ENCODE measurements at places on chromosomes 3 and 15. TPM values are rescaled to one million over a fixed set of nuclear protein-coding genes. Genes with fewer than 3 reads are reported as not detected.

Gene SLITRK3
- total RNA-seq, result not detected

Gene SEMA3F
- total RNA-seq, result 6.7 TPM

DNA sequence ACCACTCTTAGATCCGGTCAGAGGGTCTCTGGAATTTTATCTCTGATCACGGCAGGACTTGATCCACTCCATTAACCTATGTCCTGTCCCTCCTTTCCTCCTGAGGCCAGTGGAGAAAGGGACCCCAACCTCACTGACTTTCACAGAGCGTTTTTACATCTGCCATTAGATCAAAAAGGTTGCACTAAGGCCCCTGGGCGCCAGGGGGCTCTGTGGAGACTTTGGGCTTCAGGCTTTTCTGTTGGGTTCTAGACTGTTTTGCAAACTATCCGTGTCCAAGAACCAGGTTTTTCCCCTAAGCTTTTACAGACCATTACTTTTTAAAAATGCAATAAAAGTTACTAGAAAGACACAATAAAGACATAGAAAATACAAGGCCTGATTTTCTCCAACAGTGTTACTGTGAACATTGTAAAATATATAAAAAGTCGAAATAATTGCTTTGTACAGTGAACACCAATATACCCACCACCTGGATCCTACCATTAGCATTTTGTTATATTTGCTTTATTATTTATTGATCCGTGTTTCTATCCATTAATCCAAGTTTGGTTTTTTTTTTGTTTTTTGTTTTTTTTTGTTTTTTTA, 159.7 kb downstream of the POLR2M start:
- peak; percentile 46 for DNase-seq

Gene GNAI2
- 121 TPM for total RNA-seq

Gene LRRC49
- total RNA-seq, result 113 TPM

GRCh38 chr3:179324270-179324754, 1.5 kb downstream of the ZNF639 start:
- no peak for DNase-seq

DNA sequence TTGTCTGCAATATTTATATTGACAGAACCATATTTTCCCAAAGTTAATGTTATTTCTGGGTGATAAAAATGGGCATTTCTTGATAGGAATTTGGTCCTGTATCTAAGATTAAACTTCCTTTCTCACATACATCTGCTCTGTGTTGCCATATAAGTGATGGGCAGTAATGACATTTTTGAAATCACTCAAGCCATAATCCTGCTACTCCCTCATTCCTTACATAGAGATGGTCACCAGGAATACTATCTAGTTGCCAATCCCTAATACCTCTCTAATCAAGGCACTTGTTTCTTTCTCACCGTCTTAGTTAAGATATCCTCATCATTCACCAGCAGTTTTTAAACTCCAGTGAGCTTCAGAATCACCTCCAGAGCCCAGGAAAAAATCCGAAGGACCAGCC, 68.4 kb downstream of the FSIP1 start:
- DNase-seq, result no peak

- DNase-seq, result peak; percentile 33
Measured at GRCh38 chr3:36907911-36908646, 36.8 kb downstream of the TRANK1 start.

Gene ZNF660
- 2.5 TPM for total RNA-seq

DNA sequence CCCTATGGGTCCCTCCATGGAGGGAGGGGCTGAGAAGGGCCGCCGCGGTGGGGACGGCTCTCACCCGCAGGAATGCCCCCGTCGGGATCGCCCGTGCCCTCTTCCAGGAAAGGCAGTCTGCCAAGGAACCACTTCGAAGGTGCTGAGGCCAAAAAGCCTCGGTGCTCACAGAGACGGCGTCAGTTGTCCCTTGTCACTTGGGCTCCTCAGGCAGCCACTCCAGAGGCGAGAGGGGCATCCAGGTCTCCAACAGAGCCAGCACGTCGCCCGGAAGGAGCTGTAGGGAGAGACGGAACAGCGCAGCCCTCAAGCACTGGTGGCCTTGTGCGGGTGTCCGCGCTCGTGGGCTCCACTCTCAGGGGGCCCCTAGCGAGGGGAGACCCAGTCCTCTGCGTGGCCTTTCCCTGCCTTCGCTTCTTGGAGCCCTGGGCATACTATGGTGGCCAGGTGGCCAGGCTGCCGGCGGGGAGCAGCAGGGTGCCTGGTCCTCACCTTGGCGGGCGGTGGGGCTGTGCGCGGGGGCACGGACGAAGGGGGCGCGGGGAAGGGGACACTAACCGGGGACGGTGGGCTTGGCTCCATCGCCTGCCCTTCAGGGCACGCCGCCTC, 994 bp downstream of the MESP1 start:
- no peak for DNase-seq

Gene IGF2BP2
- 15.6 TPM for total RNA-seq

Gene IL17RD
- total RNA-seq, result 6.9 TPM

- no peak for DNase-seq
Measured at GRCh38 chr3:101687142-101687931, 819 bp upstream of the RPL24 start.

DNA sequence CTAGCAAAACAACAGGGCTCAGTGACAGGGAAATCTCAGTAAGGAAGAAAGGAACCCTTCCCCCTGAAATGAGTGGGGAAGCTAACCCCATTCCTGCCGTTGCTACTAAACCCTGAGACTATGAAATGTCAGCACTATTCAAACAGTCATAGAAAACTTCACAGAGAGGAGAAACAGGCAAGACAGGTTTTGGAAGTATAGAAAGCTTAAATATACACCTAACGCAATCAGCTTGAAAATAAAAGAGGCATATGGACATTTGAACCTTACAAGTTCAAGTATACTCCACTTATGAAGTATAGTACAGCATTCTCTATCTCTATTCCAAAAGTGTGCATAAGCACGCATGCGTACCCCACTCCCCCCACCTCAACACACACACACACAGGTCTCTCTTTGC, 17.6 kb upstream of the FRMD4B start:
- DNase-seq, result no peak

DNA sequence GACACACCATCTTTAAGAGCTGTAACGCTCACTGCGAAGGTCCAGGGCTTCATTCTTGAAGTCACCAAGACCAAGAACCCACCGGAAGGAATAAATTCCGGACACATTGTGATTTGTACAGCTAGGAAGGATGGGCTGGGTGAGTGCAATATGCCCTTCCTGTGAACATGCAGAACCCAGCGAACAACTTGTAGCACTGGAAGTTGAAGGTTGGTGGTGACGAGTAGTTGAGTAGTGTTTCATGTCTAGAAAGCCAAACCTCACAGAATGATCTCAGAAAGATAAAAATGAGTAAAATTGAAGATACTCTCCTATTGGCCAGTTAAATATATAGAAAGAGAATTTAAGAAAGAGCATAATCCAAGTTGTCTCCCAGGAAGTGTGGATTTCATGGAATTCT, 462.2 kb upstream of the CFAP20DC start:
- DNase-seq, result no peak

DNA sequence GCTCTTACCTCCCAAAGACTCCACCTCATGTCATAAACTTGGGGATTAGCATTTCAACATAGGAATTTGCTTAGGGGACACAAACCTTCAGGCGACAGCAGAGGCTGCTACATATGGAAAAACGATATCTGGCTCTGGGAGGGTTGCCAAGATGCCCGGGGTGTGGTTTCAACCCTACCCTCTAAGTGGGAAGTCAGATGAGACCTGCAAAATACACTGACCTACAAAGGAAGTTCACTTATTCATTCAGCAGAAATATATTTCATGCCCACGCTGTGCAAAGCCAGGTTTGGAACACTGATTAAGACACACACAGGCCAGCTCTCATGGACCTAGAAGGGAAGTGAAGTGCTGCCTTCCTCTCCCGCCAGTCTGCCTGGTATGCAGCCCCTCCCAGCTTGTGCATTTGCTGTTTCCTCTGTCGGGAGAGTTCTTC, 239.3 kb downstream of the FEZF2 start:
- peak; percentile 53 for DNase-seq

DNA sequence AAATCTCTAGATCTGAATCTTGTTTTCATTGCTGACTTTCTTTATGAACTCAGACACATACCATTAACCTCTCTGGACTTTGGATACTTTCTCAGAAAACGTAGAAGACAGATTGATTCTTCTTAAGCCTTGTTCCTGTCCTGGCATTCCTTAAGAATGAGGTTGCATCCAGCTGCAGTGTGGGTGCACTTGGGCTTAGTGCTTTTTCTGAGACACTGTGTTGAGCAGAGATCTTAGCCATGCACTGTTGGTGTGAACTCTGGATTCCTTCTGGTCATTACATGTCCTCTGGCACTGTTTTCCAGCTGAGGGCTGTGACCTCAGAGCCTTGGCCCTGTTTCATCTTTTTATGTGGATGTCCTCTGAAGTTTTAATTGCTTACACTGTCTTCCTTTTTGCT, 428.3 kb downstream of the CNTN4 start:
- DNase-seq, result no peak

- no peak for DNase-seq
Measured at GRCh38 chr3:177554895-177555759, 357.8 kb upstream of the TBL1XR1 start.

GRCh38 chr3:136476280-136476679, 226.1 kb downstream of the PCCB start:
- no peak for DNase-seq

- DNase-seq, result no peak
Measured at GRCh38 chr15:41568350-41569017, 9.5 kb downstream of the TYRO3 start.

DNA sequence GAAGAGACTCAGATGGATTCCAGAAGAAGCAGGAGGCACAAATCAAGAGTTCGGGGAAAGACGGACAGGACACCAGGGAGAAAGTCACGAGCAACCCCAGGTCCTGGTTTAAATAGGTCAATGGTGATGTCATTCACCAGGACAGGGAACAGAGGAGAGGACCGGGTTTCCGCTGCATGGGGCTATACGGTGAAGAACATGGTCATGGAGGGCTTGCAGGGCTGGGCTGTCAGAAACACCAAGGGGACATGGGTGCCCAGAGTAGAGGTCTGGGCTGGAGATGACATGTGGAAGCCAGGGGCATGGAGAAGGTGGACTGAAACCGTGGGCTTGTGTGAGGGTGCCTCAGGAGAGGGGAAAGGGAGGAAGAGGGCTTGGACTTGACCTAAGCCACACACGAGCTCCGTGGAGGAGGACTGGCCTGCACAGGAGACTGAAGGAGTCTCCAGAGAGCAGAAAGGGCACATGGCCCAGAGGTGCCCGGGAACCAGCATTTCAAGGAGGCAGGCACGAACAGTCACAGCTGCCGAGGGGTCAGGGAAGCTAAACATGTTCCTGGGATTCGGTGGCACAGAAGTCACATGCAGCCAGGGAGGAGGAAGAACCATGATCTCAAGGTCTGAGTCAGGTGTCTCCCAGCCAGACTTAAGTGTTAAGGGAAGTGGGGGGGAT, 54.2 kb upstream of the RPL32 start:
- DNase-seq, result no peak

DNA sequence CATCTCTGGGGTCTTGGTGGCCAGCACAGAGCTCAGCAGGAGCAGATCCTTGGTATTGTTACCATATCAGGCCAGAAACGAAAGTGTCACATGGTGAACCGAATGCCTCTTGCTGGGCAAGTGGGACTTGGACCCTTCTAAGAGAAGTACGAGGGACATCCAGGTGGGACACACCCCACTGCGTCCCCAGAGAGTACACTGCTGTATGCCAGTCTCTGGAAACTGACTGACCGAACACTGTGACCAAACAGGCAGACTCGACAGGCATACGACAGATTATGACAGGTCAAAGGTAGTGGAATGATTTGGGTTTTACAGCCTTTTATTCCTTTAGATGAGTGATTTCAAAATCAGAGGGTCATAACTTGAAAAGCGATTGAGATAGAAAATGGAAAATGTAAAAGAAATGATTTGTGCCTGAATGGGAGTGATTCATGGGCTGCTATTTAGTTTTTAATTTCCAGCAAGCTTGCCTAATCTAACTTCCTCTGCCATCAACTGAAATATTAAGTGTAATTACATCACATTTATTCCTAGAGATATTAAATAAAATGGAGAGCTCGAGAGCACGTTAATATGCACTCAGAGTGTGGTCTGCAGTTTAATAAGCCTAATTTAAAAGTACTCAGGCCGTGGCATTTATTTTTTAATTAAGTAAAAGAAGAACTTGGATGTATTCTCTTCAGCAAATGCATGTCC, 63.4 kb upstream of the CTXND1 start:
- DNase-seq, result no peak

Gene PLIN1
- total RNA-seq, result 4.2 TPM

- no peak for DNase-seq
Measured at GRCh38 chr3:5846261-5846660, 658.8 kb downstream of the EDEM1 start.

DNA sequence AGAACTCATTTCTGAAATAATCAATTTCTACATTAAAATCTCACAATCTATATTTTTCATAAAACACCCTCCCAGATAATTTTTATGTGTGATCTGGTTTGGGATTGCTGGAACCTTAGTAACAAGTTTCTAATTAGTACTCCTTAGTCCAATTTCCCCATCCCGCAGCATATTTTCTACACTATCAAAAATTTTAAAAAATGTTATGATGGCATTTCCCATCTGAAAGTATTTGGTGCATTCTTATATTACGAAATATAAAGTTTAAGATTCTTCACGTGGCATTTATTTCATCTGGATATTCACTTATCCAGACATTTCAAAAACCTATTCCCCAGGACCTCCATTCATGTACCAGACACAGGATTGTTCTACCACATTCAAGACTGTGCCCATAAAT, 1.5 kb downstream of the OR5H14 start:
- no peak for DNase-seq

DNA sequence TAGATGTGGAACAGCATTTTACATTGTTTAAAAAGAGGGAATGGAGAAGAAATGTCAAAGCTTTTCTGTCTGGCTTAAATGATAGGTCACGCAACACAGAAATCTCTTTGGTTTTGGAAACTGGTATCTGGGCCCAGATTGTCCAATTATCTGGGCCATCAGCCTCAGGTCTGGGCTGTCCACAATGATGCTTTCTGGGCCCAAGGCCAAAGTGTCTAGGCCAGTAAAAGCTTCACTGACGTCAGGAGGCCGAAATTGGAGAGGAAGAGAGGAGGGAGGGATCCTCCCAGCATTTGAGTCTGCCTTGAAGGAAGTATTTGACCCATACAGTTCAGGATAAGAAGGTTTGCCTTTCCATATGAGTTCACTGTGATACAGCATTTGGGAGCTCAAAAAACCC, 60.7 kb upstream of the ALDH1A3 start:
- no peak for DNase-seq

- DNase-seq, result no peak
Measured at GRCh38 chr3:52176180-52176752, 21.7 kb upstream of the ALAS1 start.

GRCh38 chr3:127461286-127461910, 129.1 kb downstream of the TPRA1 start:
- no peak for DNase-seq
